Cortex of kidney (tissue), 1 donor: ENCODE measurements at places on chromosomes 5 and 9.

DNA sequence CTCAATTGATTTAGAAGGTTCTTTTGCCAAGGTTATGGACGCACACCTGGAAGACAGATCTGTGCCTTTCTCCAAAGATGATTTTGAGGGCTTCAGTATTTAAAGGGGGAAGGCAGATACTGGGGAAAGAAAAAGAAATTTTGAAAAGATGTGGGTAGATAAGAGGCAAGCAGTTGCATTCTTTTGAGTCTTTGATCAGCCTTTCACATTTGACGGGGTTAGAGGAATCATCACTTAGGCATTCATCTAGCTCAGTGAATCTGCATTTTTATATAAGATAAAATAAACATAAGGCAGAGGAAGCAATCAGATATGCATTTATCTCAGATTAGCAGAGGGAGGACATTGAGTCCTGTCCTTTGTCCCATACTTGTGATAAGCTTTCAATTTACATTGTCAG lies 243.4 kb upstream of the RAI14 start:
- DNase-seq, result no peak

GRCh38 chr9:84218322-84218721 lies 122.2 kb downstream of the SLC28A3 start:
- no peak for DNase-seq

DNA sequence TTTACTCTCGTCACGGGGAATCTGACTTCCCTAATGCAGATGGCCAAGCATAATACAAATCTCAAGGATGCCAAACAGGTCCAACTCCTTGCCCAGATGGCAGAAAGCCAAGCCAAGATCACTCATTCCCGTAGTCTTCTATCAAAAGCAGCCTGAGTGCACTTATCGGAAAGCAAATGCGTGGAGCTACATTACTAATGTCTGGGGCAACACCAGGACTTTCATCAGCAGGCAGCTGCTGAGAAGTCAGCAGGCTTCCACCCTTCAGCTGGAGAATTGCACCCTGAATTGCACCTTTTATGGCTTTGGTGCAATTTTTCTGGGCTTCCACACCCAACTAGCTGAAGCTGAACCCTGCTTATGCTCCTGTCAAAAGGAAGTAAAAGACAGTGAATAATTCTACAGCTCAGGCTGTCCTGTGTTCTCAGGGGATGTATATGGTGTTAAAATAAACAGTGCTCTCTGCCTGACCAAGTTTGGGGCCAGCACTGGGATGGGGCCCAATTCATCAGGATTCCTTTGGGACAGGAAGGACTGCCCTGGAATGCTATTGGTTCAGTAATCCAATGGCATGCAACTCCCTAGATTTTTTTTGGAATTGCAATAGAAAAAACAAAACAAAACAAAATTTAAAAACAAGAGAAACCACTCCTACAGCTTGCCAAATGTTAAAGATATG lies 92.6 kb downstream of the DPYSL3 start:
- no peak for DNase-seq

DNA sequence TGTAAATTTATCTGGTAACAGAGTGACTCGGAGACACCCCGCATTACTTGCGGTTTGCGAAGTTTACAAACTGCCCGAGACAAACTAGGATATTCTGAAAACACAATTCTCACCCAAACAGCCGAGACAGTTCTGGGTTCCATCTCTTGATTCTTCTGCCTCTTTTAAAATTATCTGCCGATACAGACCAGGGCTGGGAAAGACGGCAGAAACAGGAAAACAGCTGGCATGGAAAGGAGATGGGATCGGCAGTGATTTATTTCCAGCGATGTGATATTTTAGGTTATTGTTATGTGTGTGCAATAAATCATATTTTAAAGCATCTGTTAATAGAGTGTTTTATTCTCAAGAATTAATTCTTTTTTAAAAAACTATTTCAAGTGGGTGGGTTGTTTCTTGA lies 93.3 kb upstream of the LMX1B start:
- no peak for DNase-seq

GRCh38 chr9:127105805-127106465 lies 16.5 kb downstream of the ANGPTL2 start:
- DNase-seq, result no peak

DNA sequence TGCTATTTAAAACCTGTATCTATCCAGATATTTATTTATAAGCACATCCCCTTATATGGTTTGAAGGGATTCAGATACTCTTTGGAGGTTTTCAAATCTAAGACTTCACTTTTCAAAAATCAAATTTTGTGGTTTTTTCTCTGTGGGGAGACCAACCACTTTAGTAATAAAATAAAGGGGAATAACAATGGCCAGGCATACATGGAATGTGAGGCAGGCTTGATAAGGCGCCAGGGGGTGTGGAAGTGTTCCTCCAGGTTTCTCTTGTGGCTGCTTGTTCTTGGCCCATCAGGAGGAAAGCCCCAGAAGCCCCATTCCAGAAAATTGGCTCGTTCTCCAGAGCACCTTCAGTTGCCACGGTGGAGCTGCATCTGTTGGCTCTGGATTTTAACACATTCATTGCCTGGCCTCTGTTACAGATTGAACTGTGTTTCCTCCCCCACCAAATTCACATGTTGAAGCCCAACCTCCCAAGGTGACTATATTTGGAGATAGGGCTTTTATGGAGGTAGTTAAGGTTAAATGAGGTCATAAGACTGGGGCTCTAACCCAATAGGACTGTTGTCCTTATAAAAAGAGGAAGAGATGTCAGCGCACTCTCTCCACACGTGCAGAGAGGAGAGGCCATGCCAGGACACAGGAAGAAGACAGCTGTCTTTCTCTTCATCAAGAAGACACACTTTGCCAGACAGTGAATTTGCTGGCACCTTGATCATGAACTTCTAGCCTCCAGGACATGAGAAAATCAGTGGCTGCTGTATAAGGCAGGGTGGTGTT lies 195.9 kb downstream of the TMEM38B start:
- no peak for DNase-seq
